ENCODE measurements at places on chromosomes 5 and 9.

DNA sequence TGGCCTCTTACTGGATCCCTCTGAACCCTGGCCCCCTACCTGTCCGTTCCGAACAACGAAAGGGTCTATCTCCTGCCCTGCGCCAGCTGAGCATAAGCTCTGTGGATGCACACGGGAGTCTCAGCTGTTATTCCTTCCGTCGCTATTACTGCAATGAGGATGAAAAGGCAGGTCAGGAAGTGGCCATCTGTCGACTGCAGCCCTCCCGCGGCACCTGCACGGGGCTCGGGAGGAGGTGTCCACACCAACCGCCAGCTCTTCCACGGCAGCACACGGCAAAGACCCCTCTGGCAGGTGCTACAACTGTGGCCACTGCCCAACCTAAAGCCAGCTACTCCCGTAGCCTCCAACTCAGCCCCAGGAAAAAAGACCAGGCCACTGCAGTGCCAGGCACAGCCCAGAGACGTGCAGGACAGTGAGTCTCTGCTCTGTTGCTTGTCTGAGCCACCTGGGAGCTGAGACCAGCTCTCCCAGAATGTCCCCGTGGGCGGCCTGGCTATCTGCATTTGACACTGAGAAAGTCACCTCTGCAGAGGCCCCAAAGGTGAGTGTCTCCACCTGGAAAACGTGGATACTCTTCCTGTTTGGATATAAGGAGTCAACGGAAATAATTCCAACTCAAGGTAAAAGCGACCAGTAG is 19.1 kb downstream of the CAMSAP1 start:
- no peak for DNase-seq

DNA sequence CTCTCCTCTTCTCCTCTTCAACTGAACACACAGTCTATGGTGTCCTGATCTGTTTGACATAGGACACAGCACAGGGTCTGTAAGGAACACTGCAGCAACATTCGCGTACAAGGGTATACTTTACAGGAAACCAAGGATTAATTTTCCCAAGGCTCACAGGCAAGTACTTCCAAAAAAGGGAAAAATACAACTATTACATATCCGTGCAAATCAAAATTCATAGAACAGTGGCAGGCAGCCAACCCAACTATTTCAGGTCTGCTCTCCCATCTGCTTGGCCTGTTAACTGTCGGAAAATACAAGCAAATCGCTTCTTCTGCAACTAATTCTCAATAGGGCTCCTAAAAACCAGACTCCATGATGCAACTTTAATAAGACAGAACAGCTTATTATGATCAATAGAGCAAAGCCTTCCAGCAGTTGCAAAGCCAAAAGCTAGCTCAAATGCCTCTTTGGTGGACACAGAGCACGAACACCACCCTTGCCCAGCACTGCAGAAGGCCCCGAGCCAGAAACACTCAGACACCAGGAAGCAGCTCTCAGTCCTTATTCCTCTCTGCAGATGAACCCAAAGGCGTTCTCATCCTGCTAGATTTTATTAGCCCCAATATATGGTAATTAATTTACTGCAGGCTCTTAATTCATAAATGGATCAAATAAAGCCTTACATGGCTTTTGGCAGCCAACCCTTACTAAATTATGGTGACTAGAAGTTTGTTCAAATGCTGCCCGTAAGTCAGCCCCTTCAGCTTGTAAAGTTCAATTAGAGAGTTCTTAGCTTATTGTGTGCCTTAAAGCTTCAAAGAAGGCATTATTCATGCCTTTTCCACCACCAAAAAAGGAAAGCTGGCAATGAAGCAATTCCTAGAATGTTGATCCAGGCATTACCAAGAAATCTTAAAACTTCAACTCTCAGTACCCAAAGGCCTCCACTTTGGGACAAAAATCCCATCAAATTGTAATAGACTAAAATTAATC is 68.8 kb downstream of the ZNF608 start:
- DNase-seq = peak; percentile 97

DNA sequence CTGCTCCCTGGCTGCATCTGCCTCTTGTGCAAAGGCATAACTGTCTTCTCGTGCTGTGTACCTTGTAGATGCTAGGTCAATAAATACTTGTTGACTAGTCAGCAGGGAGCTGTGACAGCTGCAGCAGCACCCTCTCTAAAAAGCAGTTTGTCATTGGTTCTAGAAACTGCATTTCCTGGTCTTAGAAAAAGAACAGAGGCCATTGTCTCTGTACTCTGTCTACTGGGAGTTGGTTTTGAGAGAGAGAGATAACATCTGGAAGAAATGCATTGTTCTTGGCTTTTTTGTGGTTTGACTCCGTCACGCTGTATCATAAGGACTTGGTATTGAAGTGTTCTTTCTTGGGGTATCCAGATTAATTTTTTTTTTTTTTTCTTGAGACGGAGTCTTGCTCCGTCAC is 32.3 kb downstream of the SH3GLB2 start:
- no peak for DNase-seq

DNA sequence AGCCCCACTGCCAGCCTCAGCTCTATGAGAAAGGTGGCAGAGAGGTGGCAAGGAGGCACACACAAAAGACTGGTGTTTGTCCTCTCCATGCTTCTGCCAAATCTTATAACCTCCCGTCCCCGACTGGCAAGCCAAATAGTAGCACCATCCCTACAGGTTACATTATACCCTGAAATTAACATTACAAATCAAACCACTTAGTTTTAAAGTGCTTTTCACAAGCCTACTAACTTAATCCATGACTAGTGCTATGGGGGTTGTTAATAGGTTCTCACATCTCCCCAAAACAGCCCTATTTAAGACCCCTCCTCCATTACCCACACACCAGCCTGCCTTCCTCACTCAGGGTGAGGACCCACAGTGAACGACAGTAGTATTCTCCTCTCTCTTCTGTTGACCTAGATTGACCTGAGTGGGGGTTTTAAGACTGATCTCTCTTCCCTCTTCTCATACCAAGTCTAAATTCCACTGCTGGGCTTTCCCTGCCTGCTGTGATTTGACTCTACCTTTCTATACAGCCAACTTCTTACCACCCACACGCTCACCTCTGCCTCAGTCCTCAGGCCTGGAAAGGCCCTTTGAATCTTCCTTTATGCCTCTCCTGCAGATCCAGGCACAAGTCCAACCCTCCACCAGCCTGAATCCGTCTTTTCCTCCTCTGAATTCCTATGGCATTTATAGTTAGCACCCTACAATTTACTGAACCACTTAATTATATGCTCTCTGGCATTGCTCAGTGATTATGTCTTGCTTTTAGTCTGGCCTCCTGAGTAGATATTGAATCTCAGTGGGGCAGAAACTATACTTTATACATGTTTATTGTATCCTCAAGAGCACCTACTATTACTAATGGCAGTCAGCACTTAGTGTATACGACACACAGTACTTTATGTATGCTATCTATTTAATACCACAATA is 116.1 kb downstream of the TMEM174 start:
- DNase-seq = no peak

DNA sequence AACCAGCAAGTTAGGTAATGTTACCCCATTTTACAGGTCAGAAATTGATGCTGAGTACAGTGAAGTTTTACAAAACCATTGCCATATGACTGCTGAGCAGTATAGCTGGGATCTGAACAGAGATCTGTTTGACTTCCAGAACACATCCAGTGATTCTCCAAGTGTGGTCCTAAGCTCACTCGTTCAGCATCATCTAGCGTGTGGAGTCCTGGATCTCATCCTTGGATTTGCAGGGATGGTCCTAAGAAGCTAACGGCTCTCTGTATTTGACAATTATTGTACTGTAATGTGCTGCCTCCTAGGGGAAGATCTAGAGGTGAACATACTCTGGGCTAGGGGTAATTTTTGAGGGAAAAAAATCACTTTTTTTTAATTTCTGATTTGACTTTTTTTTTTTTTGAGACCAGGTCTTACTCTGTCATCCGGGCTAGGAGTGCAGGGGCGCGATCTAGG is 1.4 kb downstream of the SLC26A2 start:
- DNase-seq = peak; percentile 14

DNA sequence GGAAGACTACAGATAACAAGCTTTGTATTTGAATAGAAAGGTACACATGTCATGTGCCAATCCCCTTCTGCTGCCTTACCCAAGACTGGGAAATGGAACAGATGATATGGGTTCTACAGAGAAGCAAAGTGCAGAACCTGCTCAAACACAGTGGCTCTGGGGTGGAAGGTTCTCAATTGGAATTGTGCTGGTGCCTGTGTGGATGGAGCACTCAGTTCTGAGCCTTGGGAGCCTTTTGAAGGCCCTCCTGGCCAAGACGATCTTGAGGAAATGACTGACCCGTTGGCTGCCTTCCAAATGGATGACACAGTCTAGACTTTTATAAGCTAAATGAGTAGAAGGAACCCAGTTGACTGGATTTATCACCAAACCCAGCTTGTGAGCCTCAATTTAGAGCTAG is 4.2 kb upstream of the PRSS3 start:
- DNase-seq = no peak

GRCh38 chr9:134215699-134216448 is 51.5 kb upstream of the RNU6ATAC start:
- no peak for DNase-seq

DNA sequence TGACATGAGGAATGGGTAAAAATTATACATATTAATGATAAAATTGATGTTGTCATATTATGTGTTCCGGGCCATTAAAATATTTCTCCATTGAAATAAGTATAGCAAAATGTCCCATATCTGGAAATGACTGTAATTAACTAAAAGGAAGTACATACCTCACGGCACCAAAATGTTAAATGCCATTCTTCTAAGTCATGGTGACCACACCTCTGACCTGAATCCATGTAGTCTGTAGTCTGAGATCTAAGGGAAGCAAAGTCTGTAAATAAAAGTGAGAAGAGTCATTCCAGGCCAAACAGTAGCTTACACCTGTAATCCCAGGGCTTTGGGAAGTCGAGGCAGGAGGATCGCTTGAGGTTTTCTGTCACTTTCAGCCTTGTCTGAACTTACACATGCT is 8.7 kb upstream of the GDA start:
- DNase-seq = no peak
